GM06990 (cell line): ENCODE measurements at places on chromosomes 7 and 10.

DNA sequence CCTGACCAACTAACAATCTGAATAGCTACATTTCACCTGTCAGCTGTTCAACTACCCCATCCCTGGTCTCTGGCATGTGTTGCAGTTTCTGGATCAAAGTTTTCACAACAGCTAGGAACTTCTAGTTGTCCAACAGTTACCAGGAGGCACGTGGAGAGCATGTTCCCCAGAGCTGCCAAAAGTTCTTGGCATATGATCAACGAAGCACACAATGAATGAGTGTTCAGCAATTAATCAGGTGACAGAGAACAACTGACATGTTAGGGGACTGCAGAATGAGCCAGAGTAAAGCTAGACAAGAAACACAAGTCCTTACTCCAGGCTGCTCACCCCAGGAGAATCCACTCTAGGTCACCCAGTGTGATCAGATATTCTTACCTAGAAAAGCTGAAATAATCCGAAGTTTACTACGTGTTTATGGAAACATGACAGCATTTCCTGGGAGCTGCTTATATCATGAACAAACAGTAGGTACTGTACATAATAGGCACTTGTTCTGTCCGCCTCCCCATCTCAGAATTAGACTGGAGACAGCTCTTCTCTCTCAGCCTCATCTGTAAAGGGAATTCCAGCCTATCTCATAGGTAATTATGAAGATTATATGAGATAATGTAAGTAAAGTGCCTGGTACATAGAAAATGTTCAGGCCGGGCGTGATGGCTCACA, 50.6 kb downstream of the ZNF438 start:
- DNase-seq = no peak

- peak; percentile 69 for DNase-seq
Observed at GRCh38 chr7:104943502-104944343, 70.3 kb upstream of the KMT2E start.

DNA sequence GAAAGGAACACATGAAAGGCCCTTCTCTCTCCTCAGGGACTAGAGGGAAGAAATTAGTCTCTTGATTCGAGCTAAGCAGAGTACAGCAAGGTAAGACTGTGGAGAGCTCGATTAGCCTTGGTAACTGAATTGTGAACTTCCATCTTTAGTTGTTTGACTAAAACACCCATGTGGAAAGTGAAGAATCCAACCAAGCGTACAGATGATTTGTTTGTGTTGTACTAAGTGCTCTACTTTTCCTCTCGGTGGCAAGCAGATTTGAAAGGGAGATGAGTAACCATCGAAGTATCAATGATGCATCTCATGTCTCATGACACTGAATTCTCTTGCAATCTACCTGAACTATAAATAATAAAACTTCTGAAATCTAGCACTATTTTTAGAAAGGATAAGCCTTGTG, 80.7 kb downstream of the FZD1 start:
- DNase-seq = peak; percentile 13

DNA sequence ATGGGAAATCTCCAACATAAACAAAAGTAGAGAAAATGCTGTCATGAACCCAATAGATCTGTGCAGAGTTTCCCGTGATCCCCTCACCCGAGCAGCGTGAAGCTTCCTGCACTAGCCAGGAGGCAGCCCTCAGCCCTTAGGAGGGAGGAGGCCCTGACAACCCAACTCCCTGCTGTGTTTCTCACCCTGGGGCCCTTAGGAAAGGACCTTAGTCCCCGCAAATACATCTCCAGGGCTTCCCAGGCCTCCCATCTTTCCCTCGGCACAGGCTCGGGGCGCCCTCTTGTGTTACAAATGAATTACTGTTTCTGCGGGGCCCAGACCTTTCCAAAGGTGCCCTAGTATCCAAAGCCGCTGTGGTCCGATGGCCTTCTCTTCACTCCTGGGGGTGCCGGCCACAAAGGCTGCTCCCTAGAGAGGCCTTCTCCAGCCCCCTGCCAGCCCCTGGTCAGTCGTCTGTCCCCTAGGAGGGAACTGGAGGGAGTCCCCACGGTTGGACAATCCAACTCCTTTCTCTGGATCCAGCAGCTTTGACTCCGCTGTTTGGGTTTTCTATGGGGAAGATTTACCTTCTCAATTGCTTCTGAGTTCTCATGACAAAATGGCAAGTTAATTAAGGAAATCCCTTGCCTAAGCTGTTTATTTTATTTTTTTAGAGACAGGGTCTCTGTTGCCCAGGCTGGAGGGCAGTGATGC, 49.9 kb upstream of the SH2B2 start:
- peak; percentile 29 for DNase-seq

- DNase-seq = peak; percentile 52
Observed at GRCh38 chr7:2248984-2249694, 7.1 kb downstream of the NUDT1 start.

DNA sequence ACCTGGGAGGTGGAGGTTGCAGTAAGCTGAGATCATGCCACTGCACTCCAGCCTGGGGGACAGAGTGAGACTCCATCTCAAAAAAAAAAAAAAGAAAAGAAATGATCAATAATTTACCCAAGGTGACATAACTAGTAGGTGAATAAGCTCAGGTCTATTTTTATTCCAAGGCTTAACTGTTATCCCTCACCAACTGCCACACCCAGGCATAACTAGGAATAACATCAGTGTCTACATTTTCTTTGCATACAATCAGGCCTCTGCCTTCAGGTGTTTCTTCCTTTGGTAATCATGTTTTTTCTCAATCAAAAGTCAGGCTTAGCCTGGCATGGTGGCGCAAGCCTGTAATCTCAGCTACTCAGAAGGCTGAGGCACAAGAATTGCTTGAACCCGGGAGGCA, 26.6 kb downstream of the CPEB3 start:
- DNase-seq = no peak
